Fibroblast of upper back skin (primary cell): ENCODE measurements at places on chromosomes 5 and 9.

DNA sequence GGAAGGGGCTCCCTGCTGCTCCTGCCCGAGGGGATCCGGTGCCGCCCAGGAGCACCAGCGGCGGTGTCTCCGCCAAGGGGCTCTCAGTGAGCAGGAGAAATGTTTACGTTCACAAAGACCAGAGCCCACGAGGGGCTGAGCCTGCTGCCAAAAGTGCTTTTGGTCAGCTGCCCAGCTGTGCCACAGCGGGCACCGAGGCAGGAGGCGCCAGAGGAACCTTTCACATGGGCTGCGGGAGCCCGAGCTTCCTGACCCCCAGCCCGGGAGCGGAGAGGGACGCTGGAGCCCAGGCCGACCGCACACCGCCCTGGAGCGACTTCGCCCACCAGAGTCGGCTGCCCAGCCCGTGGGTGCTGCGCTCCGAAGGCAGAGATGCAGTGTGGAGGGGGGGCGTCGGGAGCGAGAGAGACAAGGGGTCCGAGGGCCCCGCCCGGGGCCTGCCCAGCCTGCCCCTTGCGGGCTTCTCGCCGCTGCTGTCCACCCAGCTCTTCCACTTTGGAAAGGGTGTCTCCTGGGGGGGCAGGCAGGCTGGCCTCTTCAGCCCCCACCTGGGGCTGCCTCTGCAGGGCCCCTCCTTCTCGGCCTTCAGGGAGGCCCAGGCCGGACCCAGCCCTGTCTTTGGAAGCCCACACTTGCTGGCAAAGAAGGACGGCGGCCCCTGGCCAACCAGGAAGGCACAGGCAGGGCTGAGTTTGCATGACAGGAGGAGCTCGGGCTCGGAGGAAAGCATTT is 7.9 kb downstream of the PPP1R26 start:
- no peak for DNase-seq

GRCh38 chr9:131804826-131805225 is 65.0 kb upstream of the RAPGEF1 start:
- no peak for DNase-seq

GRCh38 chr5:134503088-134503936 is 22.2 kb upstream of the JADE2 start:
- peak; percentile 98 for DNase-seq

GRCh38 chr5:173165177-173166016 is 21.1 kb downstream of the BNIP1 start:
- DNase-seq, result no peak

- no peak for DNase-seq
Observed at GRCh38 chr5:3348576-3349535, 246.8 kb upstream of the IRX1 start.
